ENCODE measurements at places on chromosomes 5 and 9. TPM values are rescaled to one million over a fixed set of nuclear protein-coding genes. Genes with fewer than 3 reads are reported as not detected.

GRCh38 chr9:16431666-16432392, 438.6 kb downstream of the BNC2 start:
- no peak for DNase-seq

- DNase-seq, result no peak
Measured at GRCh38 chr5:141902015-141902814, 21.5 kb upstream of the DELE1 start.

SPATA31E1 gene
- total RNA-seq, result not detected

- DNase-seq, result no peak
Measured at GRCh38 chr9:116153765-116154333, at the start of gene PAPPA. TSS of gene PAPPA (plus strand) at chr9:116153791. CDS start at chr9:116154173, 382 bp downstream.

- DNase-seq, result no peak
Measured at GRCh38 chr9:31084350-31084749, 1300.1 kb upstream of the ACO1 start.

PCDHGB3 gene
- 9.7 TPM for total RNA-seq

RNF183 gene
- total RNA-seq, result not detected

CARD6 gene
- 10.9 TPM for total RNA-seq

LHX3 gene
- total RNA-seq, result not detected

GRCh38 chr9:107751567-107752210, 262.1 kb upstream of the KLF4 start:
- DNase-seq, result no peak

- DNase-seq, result no peak
Measured at GRCh38 chr5:148778882-148779281, 47.5 kb upstream of the ADRB2 start.

ADGRD2 gene
- not detected for total RNA-seq

AFAP1L1 gene
- 54.8 TPM for total RNA-seq

Measured in sciatic nerve (tissue), 2 donors.